H1 (cell line): ENCODE measurements at places on chromosomes 5 and 9.

GRCh38 chr9:132857031-132857430 is 21.1 kb downstream of the AK8 start:
- no peak overlapping the region for H3K27ac ChIP-seq
- H3K36me3 ChIP-seq, result no peaks in the 10 kb centered on the region
- no peak for DNase-seq
- no peak overlapping the region for H3K4me3 ChIP-seq

GRCh38 chr9:26311463-26311995 is 581.1 kb downstream of the CAAP1 start:
- no peaks in the 10 kb centered on the region for H3K36me3 ChIP-seq
- H3K27ac ChIP-seq, result no peak overlapping the region
- H3K27me3 ChIP-seq, result no peaks in the 10 kb centered on the region
- H3K4me1 ChIP-seq, result no peaks in the 10 kb centered on the region

DNA sequence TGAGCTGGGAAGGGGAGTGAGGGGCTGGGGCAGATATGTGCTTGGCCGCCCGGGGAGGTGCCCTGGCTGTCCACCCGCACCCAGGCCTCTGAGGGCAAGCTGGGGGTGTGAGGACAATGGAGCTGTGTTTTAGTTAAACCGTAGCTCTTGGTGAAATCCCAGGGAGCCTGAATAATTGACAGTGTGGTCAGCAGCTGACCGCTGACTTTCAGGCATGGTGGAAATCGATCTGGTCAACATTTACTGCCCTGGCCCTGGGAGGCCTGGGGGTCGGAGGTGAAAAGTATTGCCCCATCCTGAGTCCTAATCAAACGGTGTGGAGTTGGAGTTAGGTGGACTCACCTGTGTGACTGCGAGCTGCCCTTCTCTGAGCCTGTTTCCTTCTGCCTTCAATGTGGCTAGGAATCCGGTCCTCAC is 31.2 kb upstream of the CRB2 start:
- H3K4me3 ChIP-seq, result no peak overlapping the region
- no peak overlapping the region for H3K27ac ChIP-seq
- peaks cover 3% of the 10 kb centered on the region for H3K4me1 ChIP-seq
- no peak for DNase-seq
- no peaks in the 10 kb centered on the region for H3K36me3 ChIP-seq
- H3K27me3 ChIP-seq, result no peaks in the 10 kb centered on the region

DNA sequence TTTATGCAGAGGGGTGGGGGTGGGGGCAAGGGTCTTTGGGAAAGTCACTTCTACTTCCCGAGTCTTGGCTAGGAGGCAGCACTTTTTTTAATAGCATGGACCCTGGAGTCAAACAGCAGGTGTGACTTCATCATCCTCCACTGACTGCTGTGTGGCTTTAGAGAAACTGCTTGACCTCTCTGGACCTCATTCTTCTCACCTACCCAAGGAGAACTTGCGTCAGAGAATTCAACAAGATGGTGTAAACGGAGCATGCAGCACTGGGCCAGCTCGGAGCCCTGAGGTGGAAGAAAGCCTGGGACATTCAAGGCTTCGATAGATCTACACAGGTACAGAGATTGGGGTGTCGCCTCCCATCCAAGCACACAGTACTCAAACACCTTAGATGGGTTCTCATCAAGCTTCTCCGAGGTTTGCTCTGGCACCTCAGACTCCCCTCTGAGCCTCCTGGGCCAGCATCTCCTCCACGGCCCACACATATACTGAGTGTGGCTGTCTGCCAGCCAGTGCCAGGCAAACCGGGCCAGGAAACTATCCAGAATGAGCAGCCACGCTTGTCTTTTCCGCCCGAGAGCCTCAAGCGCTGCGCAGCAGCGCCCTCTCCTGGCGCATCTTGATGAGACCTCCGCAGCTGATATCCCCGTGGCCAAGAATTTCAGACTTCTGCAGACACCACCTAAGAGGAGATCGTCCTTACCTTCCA is 4.6 kb upstream of the SLC25A48 start:
- H3K36me3 ChIP-seq, result no peaks in the 10 kb centered on the region
- H3K27me3 ChIP-seq, result peaks cover 8% of the 10 kb centered on the region
- H3K4me1 ChIP-seq, result no peaks in the 10 kb centered on the region; the same call in 1 of the 2 replicates
- peak; percentile 86 for DNase-seq

GRCh38 chr9:12775679-12776512 is 1.1 kb downstream of the LURAP1L start:
- no peaks in the 10 kb centered on the region for H3K4me1 ChIP-seq
- peak; percentile 49 for DNase-seq
- no peaks in the 10 kb centered on the region for H3K27me3 ChIP-seq
- H3K36me3 ChIP-seq, result no peaks in the 10 kb centered on the region
- H3K27ac ChIP-seq, result no peak overlapping the region
- peak overlapping the region; percentile 60 for H3K4me3 ChIP-seq

DNA sequence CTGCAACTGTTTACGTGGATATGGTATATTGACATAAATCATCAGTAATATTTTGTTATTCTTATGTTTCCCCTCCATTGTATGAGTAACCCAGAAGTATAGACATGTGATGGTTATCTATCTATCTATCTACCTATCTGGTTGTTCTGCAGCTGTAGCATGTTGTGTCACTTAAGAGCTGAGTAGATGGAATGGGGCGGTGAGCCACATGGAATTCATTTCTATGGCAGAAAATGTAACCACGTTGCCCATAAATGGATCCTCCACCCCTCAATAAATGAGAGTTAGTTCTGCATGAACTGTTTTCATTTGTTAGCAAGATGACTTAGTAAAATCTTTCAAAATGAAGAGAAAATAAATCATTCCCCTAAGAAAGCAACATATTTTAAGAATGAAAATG is 553.2 kb downstream of the MAT2B start:
- H3K4me3 ChIP-seq, result no peak overlapping the region
- H3K4me1 ChIP-seq, result no peaks in the 10 kb centered on the region
- no peak overlapping the region for H3K27ac ChIP-seq
- H3K36me3 ChIP-seq, result no peaks in the 10 kb centered on the region

DNA sequence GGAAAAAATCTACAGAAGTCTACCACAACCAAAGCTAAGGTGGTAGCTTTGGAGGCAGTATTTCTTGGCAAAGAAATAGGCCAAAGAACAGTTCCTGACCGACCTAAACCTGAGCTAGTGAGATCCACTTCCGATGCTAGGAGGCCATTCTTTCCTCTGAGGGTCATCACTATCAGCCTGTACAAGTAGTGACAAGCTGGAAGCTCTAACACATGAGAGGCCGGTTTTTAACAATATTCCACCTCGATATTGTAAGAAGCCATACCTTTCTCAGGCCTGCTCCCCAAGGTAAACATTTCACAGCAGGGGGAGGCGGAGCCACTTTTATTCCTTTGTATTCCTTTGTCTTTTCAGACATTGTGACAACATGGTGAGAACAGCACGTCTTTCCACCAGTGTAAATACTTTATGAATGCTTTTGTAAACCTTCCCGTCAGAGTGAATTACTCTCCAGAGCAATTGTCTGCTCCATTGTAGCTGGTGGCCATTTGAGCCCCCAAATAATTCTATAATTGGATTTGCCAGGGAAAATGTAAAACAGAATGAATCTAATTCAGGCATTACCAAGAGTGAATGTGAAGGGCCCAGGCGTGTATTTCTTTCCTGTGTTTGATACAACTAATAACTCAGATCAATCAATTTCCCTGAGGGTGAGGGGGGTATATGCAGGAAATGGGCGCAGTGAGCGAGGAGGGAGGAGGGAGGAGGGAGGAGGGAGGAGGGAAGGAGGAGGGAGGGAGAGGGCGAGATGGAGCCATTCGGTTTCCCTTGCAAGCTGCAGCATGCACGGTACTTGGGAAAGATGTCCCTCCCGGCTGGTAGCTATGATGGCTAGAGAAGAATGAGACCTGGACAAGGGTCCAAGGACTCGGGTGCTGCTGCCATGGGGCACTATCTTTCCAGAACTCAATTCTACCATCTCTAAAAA is 166.6 kb downstream of the CDK5RAP2 start:
- no peak for DNase-seq
- H3K4me3 ChIP-seq, result no peak overlapping the region; the same call in 1 of the 2 replicates
- peaks cover 29% of the 10 kb centered on the region for H3K4me1 ChIP-seq
